NCI-H1105 (cell line): ENCODE measurements at places on chromosomes 2 and 18.

DNA sequence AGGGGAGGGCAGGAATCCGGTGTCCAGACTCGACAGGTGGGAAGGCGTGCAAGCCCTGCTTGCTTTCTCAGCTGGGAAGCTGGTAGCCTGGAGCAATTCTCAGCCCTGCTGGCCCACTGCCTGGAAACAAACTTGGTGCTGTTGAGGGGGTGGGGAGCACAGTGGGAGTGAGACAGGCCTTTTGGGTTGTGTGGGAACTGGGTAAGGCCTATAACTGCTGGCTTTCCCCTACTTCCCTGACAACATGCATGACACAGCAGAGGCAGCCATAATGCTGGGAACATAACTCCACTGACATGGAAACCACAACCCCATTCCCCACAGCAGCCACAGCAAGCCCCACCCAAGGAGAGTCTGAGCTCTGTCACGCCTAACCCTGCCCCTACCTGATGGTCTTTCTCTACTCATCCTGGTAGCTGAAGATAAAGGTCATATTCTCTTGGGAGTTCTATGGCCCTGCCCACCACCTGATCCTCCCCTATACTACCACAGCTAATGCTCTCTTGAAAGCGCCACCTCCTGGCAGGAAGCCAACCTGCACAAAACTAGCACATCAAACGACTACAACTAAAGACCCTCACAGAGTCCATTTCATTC, 122.9 kb upstream of the ACVR1C start:
- DNase-seq: no peak

DNA sequence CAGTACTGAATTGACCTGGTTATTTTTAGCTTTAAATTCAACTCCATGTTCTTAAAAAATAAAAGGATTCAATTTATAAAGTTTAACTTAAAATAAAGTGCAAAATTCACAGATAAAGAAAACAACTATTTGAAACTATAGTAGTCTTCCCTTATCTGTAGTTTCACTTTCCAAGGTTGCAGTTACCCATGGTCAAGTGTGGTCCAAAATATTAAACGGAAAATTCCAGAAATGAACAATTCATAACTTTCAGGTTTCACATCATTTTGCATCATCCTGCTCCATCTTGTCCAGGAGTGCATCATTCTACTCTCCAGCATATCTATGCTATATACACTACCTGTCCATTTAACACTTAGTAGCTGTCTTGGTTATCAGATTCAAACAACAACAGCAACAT, 54.5 kb upstream of the ZNF804A start:
- DNase-seq: no peak

DNA sequence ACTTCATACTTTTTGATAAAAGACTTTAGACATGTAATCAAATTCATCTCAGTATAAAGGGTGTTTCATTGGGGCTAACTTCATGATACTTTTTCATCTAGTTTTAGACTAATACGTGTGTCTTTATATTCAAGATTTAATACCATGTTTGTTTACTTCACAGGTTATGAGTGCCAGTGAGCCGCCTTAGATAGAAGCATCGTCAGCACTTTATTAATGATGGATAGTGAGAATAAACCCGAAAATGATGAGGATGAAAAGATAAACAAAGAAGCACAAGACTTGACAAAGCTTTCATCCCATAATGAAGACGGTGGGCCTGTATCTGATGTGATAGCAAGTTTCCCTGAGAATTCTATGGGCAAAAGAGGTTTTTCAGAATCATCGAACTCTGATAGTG, 33.1 kb downstream of the ZNF407 start:
- DNase-seq: no peak

GRCh38 chr2:32742376-32742775, 114.5 kb downstream of the TTC27 start:
- DNase-seq: no peak
